ENCODE measurements at places on chromosomes 3 and 15. TPM values are rescaled to one million over a fixed set of nuclear protein-coding genes. Genes with fewer than 3 reads are reported as not detected.
A peak's percentile ranks its signal among the peaks of the same experiment; 100 is the strongest.

CYP1A2 gene
- not detected for polyA plus RNA-seq

DNA sequence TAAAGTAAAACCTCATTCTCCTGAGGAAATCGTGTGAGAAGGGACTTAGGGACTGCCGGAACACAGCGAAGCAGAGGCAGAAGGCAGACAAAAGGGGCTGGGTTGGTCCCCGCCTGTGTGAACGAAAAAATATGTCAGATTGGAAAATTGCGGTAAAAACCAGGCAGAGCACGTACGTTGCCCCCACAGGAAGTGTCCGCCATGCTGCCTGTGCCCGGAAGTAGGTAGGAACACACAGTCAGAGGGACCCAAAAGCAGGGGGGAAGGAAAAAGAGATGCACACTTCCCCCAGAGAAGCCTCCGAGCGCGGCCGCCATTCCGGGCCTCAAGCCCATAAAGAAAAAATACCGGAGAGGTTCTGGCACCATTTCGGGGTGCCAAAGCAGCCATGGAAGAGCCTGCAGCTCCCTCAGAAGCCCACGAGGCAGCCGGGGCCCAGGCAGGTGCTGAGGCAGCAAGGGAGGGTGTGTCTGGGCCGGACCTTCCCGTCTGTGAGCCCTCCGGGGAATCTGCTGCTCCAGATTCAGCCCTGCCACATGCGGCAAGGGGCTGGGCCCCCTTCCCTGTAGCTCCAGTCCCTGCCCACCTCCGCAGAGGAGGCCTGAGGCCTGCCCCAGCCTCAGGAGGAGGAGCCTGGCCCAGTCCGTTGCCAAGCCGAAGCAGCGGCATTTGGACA lies at the start of gene MKRN3:
TSS of gene MKRN3 (plus strand) at position 280 of the 676 bp plus-strand sequence. CDS start at position 389, 109 bp downstream.
- peak; percentile 51 for DNase-seq

DNA sequence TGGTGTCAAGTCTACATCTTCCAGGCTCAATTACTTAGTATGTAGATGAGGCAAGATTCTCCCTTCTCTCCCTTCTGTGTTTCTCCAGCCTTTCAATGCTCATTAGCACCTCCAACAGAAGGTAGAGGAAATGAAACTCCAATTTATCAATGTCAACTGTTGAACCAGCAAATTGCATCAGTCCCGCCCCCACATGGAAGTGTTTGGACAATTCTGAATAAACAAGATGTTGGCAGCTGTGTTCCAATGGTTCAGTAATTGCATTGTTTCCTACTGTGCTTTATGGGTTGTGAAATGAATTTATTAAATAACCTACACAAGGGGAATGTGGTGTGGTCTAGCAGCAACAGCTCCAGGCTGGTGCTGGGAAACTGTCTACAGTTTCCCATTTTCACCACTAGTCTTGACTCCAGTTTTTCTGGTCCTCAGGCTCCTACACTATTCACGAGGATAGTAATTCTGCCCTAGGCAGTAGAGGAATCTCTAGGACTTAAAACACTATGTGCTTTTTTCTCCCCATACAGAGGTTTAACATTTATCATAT lies 91.9 kb downstream of the MB21D2 start:
- DNase-seq = peak; percentile 34

DNA sequence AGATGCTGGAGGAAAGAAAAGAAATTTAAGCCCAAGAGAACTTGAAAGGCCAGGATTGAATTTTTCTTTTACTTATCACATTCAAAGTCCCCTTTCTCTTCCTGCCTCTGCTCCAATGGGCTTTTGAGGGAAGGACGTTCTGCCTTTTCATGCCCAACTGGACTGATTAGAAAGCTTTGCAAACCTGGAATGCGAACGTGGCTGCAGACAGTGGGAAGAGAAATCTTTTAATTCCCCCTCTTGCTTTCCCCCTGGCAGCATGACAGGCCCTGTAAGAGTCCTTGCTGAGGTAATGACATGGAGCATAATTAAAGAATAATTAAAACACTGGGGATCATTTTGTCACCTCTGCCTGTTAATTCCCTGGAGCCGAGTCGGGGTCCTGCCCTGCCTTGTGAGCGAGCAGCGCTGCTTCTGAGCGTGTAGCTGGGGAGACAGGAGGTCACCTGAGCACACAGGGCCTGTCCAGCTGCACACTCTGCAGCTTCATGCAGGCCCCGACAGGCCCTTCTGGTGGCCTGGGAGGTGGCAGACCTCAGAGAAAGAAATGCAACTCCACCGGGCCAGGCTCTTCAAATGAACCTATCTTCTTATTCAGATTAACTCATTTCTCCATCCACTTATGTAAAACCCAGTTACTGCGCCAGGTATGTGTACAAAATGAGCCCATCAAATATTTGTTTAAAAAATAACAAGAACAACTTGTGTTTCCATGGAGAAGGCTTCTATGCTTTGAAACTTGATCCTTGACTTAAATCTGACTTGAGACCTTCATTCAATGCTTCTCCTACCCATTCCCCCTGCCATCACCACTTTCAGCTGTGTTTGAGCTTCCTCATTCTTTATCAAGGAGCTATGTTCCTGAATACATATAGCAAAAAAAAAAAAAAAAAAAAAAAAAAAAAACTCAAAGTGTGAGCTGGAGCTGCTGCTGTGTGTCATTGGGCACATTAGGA lies 628.2 kb upstream of the CFAP20DC start:
- no peak for DNase-seq

GRCh38 chr15:38551720-38552648 lies 12.6 kb downstream of the RASGRP1 start:
- DNase-seq = no peak

Data from GM23248 (cell line).